Coronary artery (tissue), 2 donors: ENCODE measurements at places on chromosomes 1 and 21.

DNA sequence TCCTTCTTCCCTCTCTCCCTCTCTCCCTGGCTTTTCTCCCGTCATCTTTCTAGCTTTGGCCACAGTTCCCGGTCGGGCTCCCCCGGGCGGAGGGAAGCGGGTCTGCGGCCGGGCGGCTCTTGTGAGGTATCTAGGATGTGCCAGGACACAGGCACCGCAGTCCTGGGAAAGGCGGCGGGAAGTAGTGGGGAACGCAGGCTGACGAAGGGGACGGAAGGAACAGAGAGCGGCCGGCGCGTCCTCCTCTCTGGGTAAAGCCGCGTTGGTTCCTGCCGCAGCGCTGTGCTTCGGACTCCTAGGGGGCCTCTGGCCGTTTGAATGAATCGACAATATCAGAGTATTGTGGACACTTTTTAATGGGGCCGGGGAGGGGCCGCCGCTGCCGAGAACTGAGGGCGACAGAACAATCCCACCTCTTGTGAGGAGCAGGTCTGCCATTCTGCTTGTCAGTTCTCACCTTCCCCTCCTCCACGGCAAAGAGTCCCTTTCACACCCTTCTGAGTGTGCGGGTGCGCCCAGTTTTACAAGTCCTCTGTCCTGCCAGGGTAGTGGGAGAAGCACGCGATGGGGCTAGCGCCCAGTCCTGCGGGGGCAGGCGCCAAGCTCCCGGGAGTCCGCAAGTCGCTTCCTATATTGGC is 1.2 kb upstream of the LHX9 start:
- no peak for DNase-seq

- no peak for DNase-seq
Measured at GRCh38 chr1:230858918-230859729, 9.2 kb downstream of the C1orf198 start.

- DNase-seq: no peak
Measured at GRCh38 chr1:114130213-114130612, 23.5 kb downstream of the SYT6 start.

GRCh38 chr1:193417403-193417802 is 231.0 kb upstream of the B3GALT2 start:
- DNase-seq: no peak

DNA sequence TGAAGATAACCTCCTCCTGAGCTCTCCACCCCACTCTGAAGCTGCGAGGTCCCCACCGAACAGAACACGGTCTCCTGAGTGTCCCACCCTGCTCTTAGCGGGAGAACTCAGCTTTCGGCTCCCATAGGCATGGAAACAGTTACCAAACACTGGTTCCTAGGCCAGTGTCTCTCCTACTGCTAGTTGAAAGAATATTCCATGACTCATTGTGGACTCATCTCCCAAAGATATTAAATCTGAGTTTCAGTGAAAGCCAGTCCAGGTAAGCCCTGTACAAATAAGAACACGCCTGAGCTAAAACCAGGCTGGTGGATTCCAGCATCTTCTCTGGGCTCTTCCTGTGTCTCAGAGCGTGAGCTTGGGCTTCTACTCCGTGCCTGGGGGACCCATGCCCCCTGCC is 107.5 kb upstream of the CLDN14 start:
- DNase-seq: no peak

DNA sequence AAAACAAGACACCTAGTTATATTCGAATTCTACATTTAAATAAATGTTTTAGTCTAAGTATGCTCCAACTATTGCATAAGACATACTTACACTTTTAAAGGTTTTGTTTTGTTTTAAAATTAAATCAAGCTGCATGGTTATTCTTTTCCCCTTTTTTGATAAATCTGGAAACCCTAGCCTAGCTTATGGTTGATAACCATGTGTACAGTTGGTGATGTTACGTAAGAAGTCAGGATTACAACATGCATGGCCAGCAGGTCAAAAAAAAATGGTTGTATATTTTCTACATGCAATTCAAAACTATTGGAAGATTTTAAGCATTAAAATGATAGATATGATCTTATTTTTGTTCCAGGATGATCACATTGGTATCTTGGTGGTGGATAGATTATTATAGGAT is 1600.6 kb downstream of the PLA2G4A start:
- DNase-seq: no peak

GRCh38 chr21:42609811-42610210 is 43.6 kb upstream of the PDE9A start:
- DNase-seq: no peak

- DNase-seq: no peak
Measured at GRCh38 chr21:36665806-36666205, 33.1 kb upstream of the SIM2 start.

DNA sequence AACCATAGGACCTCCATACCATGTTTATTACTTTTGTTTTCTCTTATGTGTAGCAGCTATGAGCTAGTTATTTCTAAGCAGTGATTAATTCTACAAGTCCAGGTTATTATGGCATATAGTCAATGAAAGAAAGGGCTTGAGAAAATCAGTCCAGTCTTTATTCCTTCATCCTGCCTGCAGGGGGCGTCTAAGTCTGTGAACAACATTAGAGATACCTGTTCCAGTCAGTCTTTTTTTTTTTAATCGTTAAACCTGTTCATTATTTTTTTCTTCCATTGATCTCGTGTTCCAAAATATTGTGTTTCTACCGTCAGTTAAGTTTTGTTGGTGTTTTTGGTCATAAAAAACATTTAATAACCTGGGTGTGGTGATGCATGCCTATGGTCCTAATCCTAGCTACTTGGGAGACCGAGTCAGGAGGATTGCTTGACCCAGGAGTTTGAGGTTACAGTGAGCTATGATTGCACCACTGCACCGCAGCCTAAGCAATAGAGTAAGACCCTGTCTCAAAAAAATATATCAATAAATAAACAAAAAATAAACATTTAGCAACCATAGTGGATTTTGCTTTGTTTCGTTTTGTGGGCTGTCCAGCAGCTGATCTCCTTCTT is 29.4 kb upstream of the CD2 start:
- DNase-seq: no peak

DNA sequence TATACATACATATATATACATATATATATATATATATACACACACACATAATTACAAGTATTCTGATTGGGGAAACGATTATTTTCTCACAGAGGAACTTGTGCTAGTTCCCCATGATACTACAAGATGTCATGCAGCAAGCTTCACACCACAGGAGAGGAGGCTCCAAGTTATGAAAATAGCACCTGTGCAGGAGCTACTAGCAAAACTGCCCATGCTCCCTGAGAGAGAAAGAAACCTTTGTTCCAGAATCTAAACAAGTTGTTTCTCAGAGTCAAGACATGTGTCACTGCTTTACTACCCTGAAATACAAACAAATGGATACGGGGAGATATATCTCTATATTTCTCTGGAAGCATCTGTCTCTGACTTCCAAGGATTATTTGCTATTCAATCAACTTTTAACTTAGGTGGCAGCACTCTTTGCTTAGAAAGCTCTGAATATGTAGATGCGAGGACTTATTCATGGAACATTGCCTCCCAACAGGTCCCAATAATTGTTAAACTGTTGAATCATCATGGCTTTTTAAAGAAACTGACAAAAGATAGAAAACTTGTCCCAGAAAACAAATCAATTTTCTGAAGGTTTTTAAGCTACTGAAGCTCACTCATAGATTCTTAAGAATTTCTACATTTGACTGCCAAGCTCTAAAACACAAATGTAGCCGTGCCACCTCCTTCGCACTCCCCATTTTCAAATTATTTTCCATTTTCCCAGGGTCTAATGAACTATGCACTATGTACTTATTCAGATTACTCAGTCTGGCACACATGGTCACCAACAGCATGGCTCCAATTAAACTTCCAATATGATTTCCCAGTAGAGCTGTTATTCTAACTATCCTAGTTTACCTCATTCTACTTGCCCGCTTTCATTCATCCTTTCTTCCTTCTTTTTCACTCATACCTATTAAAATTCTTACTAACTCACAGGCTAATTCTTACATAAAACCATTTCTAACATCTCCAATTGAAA is 929.1 kb downstream of the LTN1 start:
- no peak for DNase-seq

DNA sequence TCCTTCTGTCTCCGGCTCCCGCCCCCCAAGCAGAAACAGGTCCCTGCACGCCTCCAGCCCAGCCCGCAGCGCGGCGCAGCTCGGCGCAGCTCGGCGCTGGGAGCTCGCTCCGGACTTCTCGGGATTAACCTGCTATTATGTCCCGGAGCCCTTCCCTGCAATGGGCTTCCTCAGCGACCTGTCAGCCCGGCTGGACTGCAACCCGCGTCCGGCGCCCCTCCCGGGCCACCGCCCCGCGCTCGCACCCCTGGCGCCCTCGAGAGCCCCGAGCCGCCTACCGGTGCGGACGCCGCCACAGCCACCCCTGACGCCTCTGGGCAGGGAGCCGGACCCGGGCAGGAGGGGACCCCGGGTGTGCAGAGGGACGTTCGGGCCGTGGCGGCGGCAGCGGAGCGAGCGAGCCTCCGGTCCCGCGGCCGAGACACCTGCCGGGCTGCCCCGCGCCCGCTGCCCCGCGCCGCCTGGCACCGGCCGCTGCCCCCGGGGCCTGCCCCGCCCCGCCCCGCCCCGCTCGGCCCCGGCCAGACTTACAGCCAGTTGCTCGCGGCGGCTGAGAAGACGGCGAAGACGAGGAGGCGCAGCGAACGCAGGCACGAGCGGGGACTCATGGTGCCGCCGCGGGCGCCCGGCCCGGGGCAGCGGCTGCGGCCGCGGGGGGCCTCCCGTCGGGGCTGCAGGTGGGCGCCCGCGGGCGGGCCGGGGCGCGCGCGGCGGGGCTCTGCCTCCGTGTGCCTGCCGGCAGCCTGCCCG is 407 bp downstream of the WNT4 start:
- no peak for DNase-seq

GRCh38 chr21:32070676-32071330 is 198.0 kb downstream of the HUNK start:
- DNase-seq: no peak

- no peak for DNase-seq
Measured at GRCh38 chr1:24871306-24871901, 58.7 kb downstream of the RUNX3 start.

- DNase-seq: no peak
Measured at GRCh38 chr1:163697137-163697536, 375.4 kb downstream of the NUF2 start.

- DNase-seq: peak; percentile 56
Measured at GRCh38 chr1:30377230-30378002, 346.0 kb downstream of the MATN1 start.

- no peak for DNase-seq
Measured at GRCh38 chr1:78665809-78666208, 16.2 kb downstream of the IFI44 start.

GRCh38 chr1:63119575-63120155 is 202.7 kb upstream of the FOXD3 start:
- no peak for DNase-seq
